ENCODE measurements at places on chromosomes 2 and 18.

DNA sequence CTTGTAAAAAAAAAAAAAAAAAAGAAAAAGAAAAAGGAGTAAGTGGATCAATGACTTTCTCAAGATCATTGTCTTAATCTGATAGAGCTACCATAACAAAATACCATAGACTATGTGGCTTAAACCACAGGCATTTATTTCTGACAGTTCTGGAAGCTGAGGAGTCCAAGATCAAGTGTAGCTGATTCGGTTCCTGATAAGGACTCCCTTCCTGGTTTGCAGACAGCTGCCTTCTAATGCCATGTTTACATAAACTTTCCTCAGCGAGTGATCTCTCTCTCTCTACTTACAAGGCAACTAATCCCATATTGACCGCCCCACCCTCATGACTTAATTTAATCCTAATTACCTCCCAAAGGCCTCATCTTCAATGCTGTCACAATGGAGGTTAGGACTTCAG is 36.5 kb upstream of the SIX2 start:
- DNase-seq: no peak

DNA sequence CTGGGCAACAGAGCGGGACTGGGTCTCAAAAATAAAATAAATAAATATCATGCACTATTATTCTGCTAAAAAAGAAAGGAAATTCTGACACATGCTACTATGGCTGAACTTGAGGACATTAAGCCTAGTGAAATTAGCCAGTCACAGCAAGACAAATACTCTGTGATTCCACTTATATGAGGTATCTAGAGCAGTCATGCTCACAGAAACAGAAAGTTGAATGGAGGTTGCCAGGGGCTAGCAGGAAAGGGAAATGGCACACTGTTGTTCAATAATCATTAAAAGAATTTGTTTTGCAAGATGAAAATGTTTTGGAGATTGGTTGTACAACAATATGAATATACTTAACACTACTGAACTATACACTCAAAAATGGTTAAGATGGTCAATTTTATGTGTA is 60.8 kb downstream of the NCKAP1 start:
- DNase-seq: no peak

- no peak for DNase-seq
These were observed 116.7 kb upstream of the NPAS2 start for GRCh38 chr2:100703213-100703612.

DNA sequence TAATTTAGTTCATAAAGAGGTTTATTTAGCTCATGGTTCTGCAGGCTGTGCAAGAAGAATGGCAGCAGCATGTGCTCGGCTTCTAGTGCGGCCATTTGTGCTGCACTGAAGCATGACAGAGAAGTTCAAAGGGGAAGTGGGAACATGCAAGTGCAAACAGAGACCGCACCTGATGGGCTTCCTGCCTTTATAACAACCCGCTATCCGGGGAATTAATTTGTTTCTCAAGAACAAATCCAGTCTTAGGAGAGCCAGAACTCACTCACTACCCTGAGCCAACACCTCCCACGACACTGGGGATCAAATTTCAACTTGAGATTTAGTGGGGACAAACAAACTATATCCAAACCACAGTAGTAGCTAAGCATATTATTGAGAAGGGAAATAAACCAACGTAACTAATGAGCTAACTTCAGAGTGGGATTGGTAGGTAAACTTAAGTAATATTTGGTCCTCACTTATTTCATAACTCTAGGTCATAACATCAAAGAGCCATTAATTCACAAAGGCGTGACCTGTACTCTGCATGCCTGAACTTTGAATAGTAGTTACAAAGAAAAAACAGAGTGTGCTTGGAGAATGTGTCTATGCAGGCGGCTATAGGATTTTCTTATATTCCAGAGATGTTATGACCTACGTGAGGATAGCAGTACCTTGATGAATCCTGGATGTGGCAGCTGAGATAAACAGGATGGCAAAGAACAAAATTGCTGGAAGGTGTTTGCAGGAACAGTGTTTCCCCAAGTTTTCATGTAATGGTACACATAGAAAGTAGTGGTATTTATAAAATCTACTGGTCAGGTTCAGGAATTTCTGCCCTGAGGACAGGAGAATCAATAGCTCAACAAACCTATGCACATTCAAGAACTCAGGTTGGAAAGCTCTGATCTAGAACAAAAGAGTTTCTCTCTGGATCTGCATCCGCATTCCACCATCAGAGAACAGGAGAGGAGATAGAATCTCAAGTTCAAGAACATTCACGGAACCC is 845.9 kb upstream of the ID2 start:
- no peak for DNase-seq

DNA sequence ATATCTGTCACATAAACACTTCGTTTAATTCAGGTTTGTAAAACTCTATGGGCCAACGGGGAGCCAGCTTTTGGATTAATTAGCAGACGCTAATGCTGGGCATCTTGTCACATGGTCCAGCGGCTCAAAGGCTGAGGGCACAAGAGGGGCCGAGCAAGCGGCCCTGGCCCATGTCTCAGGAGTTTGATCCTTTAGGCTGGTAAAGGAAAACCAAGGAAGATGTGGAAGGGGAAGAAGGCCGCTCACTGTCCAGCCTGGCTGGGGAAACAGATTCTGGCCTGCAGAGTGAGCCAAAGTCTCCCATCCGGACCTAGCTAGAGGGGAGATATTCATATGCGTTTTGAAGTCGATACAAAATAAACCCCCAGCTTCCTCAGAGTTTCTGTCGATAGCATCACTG is 248.6 kb upstream of the SIX2 start:
- no peak for DNase-seq

DNA sequence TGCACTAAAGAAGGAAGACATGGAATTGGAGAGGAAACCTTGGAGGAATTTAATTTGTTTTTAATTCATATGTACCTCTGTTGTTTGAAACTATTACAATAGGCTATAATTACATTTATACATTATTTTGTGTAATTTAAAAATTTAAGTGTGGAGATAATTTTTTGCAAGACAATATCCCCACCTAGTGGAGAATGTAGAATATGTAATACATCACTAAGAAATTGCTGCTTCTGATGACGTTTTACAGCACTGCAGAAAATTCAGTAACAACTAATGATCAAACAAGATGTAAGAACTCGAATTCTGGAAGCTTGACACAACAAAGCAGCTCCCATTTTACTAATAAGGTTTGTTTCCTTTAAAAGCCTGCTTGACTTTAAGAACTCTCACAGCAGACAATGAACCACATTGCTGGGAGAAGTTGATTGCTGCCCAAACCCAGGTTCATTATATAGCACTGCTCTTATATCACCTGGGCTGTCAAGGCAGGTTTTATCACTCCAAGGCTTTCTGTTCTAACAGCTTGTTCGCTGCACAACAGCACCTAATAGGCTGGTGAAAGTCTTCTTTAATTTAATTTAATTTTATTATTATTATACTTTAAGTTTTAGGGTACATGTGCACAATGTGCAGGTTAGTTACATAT is 53.4 kb downstream of the THADA start:
- DNase-seq: peak; percentile 51

DNA sequence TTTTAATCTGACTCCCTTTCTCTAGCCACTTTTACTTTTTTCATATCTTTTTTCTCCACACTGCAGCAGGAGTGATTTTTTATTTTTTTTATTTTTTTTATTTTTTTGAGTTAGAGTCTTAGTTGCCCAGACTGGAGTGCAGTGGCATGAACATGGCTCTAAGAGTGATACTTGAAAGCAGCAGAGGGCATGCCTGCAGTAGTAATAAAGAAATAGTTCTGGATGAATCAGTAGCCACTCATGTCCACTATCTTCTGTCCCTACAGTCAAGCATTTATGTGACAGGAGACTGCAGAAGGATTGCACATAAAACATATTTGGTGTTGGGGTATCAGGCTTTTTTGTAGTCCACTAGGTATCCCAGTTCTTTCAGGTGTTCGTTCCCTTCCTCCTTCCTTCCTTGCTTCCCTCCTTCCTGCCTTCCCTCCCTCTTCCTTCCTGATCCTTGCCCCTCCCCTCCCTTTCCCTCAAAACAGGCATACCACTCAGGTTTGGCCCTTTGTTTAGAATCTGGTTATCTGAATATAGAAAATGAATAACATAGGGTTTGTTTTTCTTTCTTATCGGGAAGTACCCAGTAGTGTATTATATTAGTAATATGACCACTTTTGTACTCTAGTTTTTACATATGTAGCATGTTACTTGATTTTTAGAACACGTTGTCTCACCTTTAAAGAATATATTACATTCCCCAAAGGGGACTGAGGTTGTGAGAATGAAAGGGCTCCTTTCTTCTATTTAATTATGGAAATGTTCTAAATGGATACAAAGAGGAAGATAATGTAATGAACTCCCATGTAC is 23.5 kb downstream of the MIB1 start:
- no peak for DNase-seq

GRCh38 chr2:113202305-113203216 is 28.8 kb downstream of the PSD4 start:
- DNase-seq: no peak

GRCh38 chr2:189527812-189528592 is 52.6 kb downstream of the SLC40A1 start:
- no peak for DNase-seq

GRCh38 chr2:178279142-178279541 is 84.8 kb downstream of the OSBPL6 start:
- DNase-seq: no peak

GRCh38 chr2:224952936-224953657 is 89.2 kb downstream of the DOCK10 start:
- DNase-seq: no peak

- no peak for DNase-seq
These were observed 1.4 kb upstream of the ACMSD start for GRCh38 chr2:134836986-134837385.

GRCh38 chr2:7721413-7721995 is 804.3 kb downstream of the RNF144A start:
- no peak for DNase-seq

DNA sequence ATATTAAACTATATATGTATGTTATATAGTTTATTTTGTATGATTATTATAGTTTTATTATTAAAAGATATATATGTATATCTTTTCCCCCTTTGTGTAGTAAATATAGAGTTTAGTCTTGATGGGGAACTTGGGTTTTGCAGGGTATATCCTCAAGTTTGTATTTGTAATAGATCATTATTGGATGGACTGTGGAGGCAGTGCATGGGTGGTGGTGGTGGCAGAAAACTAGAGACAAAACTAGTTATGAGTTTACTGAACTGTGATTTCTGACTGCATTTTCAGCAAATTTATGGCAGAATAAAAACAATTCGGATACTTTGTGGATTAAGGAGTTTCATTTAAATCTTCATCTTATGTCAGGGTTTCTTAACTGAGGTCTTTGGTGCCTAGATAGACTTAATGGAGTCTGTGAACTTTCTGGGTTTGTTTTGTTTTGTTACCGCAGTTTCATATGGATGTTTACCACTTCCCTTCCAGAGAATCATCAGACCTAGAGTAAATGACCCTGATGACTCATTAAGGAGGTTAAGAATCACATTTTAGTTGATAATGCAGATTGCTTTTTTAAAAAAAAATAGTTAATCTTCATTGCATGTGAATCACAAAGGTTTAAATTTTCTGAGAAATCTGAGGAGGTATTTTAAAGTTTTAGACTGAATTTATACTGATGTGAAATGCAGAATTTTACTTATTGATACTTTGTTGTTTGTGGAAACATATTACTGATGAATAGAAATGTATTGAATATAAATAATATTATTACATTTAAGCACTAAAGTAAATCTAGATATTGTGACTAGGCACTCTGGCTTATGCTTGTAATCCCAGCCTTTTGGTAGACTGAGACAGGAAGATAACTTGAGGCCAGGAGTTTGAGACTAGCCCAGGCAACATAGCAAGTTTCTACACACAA is 14.5 kb downstream of the EPC2 start:
- DNase-seq: no peak

GRCh38 chr2:171902840-171903420 is 8.9 kb upstream of the SLC25A12 start:
- no peak for DNase-seq

GRCh38 chr2:224885836-224886547 is 156.3 kb downstream of the DOCK10 start:
- no peak for DNase-seq

- peak; percentile 12 for DNase-seq
These were observed 2.9 kb downstream of the RNF149 start for GRCh38 chr2:101305492-101306078.

DNA sequence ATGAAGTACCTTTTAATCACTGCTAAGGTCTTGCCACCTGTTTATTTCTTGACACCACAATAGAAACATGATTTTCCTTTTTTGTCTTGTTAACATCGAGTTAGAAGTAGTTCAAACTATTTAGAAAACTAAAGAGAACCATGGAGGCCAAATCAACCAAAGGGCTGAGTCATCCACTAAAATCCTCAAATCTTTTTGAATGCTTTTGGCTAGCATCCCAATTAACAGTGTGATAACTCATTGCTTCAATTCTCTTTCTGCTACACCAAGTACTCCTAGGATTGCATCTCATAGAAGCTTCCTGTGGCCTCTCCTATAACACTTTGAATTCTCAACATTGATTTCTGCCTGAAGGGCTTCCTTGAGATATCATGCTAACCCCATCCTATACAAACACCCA is 159.9 kb upstream of the MMADHC start:
- no peak for DNase-seq

DNA sequence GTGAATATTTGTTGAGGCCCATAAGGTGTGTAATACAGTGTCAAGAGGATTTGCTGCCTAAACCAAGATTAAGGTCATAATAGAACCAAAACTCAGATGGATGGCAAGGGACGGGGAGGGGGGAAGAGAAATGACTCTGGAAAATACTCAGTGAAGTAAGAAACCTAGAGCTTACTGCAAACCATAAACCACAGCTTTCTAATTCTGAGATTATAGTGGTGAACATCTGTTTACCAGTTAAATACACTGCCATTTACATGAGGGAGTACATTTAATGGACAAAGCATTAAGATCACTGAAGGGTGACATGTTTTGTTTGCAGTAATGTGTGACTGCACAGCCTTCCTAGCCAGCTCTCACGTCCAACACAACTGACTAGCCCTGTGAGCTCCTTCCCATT is 19.8 kb downstream of the EVX2 start:
- DNase-seq: no peak

GRCh38 chr2:201484805-201485204 is 33.3 kb downstream of the STRADB start:
- no peak for DNase-seq

- DNase-seq: no peak
These were observed 22.0 kb downstream of the FHL2 start for GRCh38 chr2:105376789-105377240.

DNA sequence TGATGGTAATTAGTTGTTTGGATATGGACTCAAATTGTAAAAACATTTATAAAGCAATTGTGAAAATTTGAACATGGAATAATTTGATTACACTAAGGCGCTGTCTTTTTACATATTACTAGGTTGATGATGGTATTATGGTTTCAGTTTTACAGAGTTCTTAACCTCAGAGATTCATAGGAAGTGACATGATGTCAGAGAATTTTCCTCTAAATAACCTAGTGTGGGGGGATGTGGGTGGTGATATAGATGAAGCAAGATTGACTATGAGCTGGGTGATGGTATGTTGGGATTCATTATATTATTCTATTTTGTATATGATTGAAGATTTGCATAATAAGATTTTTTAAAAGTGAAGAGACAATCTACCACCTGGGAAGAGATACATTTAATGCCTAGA is 45.9 kb upstream of the ATP5MC3 start:
- DNase-seq: no peak
